Stromal cell of bone marrow (primary cell): ENCODE measurements at places on chromosomes 5 and 9.

GRCh38 chr9:35726931-35727330 is 5.1 kb downstream of the TLN1 start:
- no peak for DNase-seq

- DNase-seq, result no peak
These were observed 333.4 kb upstream of the PUM3 start for GRCh38 chr9:3177146-3177761.

DNA sequence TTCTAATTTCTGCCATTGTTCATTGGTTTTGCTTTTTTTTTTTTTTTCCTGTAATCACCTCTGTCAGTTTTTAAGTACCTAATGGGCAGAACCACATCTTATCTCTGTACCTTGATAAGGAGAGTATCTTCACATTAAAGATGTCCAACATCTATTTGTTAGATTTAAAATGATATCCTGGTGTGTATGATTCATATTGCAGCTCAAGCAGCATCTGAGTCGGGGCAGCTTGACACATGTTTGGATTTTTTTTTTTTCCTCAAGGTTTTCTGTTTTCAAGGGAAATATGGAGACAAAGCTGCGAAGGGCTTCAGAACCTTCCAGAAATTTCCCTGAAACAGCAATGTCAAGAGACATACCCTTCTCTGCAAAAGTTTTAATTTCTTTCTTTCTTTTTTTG is 164.7 kb downstream of the DOCK2 start:
- no peak for DNase-seq

GRCh38 chr9:124215368-124215910 is 42.3 kb upstream of the NEK6 start:
- no peak for DNase-seq

- DNase-seq, result no peak
These were observed 8.0 kb upstream of the PALM2AKAP2 start for GRCh38 chr9:109771796-109772531.

- no peak for DNase-seq
These were observed 2.8 kb downstream of the MAMDC2 start for GRCh38 chr9:70046274-70047070.

GRCh38 chr9:72577212-72577753 is 55.9 kb downstream of the TMC1 start:
- peak; percentile 88 for DNase-seq

GRCh38 chr5:141402553-141403243 is at the start of gene PCDHGA9:
TSS of gene PCDHGA9 (plus strand) at chr5:141402778. CDS start at chr5:141402953, 175 bp downstream.
- DNase-seq, result no peak

DNA sequence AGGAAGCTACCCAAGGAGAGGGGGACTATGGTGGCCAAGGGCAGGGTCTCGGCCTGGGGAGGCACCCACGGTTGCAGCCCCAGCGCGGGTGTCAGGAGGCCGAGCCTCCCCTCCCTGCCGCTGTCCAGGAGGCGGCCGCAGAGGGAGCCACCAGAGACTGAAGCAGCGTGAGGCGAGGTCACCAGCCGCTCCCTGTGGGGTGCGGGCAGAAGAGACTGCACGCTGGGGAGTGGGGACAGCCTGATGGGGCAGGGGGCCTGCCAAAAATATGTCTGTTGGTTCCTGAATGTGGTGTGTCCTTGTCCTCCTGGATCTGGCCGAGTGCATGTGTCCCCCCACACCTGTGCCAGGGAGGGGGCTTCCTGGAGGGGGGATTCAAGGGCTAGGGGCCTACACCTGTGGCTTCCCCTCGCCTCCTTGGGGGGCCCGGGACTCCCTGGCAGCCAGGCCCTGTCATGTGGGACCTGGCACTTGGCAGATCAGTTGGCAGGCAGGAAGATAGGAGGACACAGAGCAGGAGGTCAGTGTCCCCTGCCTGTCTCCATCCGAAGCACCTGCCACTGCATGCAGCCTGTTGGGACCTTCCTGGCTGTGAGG is 131.2 kb downstream of the DAB2IP start:
- DNase-seq, result no peak

- DNase-seq, result no peak
These were observed 92.2 kb upstream of the IL33 start for GRCh38 chr9:6123416-6123815.

DNA sequence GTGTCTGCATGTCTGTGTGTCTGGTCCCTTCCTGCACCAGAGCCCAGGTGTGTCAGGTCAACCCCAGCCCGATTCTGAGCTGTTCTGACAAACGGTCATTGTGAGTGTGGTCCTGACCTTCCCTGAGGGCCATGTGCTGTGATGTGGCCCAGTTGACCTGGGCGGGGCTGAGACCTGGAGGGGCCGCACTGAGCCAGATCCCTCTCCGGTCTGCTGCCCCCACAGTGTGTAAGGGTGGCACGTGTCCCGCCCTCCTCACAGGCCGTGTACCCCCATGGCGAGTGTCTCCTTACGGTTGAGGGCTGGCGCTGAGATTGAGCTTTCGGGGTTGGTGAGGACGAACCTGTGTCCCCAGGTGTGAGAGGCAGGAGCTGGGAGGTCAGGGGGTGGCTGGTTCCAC is 136.5 kb downstream of the MRPL36 start:
- no peak for DNase-seq

DNA sequence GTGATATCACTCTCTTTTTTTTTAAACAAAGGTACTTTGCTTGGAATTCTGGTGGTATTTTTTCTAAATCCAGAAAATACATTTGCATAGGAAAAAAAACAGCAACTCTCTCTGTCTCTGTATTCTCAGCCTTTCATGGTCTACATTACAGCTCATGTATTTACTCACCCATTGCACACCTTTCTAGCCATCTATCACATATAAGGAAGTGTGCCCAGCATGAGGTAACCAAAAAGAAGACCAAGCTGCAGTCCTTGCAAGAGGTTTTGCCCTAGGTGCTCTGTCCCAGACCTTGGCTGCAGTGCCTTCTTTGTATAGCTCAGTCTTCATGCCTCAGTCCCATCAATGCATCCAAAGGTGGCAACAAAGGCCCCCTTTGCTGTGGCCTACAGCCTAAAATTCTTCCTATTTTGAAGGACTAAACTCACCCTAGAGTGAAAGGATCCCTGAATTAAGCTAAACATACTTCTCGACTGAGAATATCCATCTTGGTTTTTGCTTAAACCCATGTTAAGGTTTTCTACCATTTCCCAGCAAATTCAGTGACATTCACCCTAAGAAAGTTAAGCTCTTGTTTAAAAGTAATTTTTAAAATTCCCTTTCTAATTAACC is 446.4 kb downstream of the KIF4B start:
- no peak for DNase-seq

GRCh38 chr9:137160716-137161557 is 8.9 kb downstream of the LRRC26 start:
- no peak for DNase-seq

DNA sequence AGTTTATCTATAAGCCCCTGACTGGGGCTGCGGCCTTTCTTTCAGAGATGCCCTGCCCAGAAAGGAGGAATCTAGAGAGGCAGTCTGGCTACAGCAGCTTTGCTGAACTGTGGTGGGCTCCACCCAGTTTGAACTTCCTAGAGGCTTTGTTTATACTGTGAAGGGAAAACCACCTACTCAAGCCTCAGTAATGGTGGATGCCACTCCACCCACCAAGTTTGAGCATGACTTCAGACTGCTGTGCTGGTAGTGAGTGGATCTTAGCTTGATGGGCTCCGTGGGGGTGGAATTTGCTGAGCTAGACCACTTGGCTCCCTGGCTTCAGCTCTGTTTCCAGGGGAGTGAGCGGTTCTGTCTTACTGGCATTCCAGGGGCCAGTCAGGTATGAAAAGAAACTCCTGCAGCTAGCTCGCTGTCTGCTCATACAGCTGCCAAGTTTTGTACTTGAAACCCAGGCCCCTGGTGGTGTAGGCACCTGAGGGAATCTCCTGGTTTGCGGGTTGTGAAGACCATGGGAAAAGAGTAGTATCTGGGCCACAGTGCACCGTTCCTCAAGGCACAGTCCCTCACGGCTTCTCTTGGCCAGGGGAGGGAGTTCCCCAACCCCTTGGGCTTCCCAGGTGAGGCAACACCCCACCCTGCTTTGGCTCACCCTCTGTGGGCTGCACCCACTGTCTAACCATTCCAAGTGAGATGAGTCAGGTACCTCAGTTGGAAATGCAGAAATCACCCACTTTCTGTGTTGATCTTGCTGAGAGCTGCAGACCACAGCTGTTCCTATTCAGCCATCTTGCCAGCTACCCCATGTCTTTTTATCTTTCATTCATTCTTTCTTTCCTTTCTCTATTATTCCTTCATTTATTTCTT is 211.8 kb upstream of the C9orf72 start:
- DNase-seq, result no peak

DNA sequence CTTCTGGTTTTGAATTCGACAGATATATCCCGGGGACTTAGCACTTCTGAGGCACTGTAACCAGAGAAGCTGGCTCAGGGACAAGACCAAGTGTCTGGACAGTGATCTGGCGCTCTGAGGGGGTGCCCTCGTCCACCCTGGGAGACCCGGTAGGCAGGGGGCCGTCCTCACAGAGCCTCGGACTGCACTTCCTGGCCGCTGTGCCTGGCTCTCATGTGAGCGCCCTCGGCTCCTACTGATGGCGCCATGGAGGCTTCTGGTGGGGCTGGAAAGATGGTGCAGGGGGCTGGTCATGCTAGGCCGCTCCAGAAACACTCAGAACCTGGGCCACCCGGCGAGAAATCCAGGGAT is 18.8 kb upstream of the SLC6A3 start:
- DNase-seq, result no peak

DNA sequence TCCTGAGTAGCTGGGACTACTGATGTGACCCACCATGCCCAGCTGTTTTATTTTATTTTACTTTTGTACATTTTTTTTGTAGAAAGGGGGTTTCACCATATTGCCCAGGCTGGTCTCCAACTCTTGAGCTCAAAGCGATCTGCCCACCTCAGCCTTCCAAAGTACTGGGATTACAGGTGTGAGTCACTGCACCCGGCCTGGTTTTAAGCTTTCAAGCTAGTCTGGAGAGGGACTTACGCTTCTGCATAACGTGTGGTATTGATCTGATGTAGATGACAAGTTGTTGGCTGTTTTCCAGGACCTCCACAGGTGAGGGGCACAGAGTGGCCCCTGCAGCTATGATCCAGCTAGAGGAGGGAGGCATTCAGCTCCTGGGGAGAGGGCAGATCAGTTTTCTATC is 6.8 kb upstream of the CCL21 start:
- DNase-seq, result no peak

- no peak for DNase-seq
These were observed 348.5 kb upstream of the RIOK2 start for GRCh38 chr5:97531549-97531948.

DNA sequence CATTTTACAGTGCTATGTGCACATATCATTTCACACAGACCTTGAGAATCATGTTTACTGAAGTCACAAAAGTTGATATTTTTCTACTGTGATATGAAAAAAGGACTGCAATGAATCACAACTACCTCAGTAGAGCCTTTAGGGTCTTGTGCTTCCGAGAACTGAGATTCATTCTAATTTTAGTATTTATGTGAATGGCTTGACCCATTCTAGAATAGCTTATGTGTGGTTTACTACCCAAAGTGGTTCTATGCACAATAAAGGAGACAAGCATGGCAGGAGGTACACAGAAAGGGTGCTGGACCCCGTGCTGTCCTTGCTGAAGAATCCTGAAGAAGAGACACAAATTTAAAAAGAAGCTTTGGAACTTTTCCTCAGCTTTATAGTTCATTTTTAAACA is 28.2 kb downstream of the MEF2C start:
- no peak for DNase-seq

DNA sequence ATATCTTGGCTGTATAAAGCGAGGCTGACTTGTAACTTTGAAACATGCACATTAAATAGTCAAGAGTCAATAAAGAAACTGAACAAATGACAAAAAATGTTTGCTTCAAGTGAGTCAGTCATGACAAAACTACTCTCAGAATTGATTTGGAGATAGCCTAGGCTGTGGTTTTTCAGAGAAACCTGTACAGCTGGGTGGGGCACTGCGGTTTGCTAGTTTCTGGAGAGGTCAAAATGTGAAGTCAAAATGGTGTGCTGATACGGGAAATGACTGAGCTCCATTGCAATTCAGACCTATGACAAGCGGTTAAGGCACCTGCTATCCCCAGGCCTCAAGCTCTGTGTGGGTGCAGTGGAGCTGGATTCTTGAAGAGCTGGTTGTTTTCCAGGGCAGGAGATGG is 10.3 kb upstream of the CD180 start:
- no peak for DNase-seq

DNA sequence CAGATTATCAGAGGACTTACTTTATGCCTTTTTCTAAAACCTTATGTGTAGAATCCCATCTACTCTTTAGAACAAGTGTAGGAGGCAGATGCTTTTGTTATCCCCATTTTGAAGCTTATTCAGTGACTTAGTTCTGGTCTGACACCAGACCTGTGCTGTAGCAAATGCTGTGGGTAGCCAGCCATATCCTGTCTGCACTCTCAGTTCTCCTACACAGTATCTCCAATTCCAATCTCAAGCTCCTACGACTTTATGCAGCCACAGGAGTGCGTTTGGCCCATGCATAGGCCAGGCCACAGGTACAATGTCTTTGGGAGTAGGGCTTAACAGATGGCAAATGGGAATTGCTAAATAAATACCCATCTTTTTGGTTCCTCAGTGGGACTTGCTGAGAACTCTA is 292.6 kb downstream of the MCTP1 start:
- DNase-seq, result no peak

DNA sequence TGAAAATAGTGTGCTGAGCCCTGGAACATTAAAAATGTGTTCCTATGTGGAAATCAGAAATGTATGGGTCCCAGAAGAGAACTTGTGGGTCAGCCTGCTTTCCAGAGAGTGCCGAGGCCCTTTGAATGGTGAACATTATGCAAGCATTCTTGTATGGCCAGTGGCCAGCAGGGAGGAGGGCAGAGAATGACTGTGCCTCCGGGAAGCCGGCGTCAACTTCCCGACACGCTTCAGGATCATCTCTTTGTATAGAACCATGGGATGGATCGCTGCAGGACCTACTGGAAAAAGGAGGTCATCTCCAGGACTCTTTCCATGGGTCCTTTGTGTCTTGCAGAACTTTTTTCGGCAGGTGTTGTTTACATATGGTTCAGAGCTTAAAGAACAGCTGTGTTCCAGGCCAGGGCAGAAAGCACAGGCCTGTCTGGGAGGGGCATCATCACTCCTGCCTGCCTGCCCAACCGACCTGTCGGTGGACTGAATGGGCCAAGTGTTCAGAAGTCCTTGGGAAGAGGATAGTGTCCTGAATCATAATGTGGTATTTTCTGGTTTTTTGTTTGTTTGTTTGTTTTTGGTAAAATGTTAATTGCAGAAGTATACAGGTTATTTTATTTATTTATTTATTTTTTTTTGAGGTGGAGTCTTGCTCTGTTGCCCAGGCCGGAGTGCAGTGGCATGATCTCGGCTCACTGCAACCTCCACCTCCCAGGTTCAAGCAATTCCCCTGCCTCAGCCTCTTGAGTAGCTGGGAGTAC is 9.0 kb downstream of the PRRC2B start:
- DNase-seq, result peak; percentile 95
